ENCODE measurements at places on chromosomes 2 and 18.

DNA sequence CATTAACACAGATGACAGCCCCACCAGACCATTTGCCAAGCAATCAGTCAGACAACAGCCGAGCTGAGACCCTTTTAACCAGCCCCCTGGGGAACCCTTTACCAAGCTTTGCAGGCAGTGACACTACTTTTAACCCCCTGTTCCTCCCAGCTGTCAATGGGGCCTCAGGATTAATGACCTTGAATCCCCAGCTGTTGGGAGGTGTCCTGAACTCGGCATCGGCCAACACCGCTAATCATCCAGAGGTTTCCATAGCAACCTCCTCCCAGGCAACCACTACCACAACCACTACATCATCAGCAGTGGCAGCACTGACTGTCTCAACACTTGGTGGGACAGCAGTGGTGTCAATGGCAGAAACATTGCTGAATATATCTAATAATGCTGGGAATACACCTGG, 160.9 kb upstream of the EPC2 start:
- DNase-seq, result no peak

DNA sequence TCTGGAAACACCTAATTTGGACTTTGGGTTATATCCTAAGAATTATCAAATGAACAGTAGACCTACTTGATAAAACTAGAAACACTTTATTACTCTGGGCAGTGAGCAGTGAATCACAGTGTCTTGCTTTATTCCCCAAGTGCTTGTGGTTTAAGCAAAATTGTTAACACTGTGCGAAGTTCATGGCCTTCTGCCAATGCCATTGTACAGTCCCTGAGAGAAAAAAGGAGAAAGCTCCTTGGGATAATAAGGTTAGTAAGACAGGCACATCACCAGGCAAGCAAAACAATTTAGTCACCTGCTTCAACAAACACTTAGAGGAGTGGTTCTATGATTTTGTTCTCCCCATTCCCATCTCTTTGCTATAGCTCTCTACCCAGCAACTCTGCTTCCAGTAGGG, 39.8 kb downstream of the ADCYAP1 start:
- no peak for DNase-seq

- DNase-seq, result no peak
These were observed 145.1 kb downstream of the PTGR3 start for GRCh38 chr18:75063615-75064512.

DNA sequence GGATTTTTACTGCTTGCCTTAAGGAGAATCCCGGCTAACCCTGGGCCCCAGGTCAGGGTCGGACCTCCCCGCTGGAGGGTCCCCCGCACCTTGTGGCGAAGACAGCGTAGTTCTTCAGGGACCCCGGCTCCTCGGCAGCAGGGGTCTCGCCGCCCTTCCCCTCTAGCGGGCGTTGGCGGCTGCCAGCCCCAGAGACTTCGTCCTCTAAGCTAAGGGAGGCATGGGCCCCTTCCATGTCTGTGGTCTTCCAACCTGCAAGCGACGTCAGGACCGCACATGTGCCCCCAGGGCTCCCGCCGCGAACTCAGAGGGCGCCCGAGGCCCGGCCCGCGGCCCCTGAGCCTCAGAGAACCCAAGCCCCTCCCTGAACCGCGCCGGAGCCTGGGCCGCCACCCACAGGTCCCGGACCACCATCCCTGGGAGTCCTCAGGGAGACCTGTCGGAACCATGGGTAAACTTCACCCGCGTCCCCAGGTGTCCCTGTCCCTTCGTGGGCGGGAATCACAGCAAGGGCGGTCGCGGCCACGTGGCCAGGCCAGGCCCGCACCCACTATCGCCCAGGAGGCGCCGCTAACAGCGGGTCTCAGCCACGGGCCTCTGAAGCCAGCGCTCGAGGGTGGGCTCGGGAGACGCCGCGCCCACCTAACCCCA, 562 bp downstream of the ANKMY1 start:
- DNase-seq, result no peak

- DNase-seq, result no peak
These were observed 25.3 kb downstream of the RTP5 start for GRCh38 chr2:241894681-241895426.

GRCh38 chr2:119255760-119256581, 32.3 kb downstream of the STEAP3 start:
- DNase-seq, result no peak

GRCh38 chr2:218015586-218016521, 13.1 kb upstream of the TNS1 start:
- peak; percentile 49 for DNase-seq

DNA sequence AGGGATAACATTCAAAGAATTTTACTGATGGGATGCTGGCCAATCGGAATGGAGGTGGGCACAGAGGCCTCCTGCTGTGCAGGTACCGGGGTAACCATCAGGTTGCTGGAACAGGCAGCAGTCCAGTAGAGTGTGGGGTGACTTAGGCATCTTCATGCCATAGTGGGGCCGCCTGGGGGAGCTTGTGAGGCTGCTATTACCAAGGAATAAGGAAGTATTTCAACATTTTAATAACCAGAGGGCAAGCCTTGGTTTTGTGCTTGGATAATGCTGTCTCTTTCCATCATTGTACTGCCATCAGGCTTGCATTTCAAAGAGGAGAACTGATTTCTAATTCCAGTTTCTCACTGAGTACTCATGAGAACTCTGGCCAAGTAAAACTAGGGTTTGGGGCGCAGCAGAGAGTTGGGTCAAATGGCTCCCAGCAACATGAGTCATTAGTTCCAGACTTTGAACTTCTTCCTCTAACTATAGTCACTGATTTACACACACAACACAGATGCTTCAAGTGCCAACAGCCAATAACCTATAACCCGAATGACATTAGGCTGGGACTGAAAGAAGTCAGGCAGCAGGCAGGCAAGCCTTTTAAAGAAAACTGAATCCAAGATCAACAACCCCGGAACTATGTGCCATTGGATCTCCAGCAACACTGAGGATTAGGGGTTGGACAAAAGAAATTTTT, 56.1 kb upstream of the FHL2 start:
- no peak for DNase-seq

DNA sequence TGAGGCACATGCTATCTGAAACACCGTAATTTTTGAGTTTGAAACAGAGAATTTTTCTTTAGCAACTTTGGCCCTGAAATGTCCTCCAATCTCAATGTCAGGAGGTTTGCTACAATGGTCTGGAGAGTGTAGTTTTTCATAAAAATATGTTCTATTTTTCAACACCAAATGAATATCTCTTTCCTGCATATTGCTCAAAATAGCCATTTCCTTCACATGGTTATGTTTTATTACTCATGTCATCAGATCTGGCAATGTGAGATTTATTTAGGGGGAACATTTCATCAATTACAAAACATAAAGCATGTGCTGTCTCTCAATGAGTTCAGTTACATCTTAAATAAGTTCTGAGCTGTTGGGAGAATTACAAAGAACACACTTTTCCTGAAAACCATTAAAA, 871.9 kb upstream of the FSHR start:
- DNase-seq, result no peak

- no peak for DNase-seq
These were observed 21.7 kb downstream of the HDAC4 start for GRCh38 chr2:239378918-239379640.

GRCh38 chr2:20355131-20355530, 4.5 kb upstream of the PUM2 start:
- no peak for DNase-seq

DNA sequence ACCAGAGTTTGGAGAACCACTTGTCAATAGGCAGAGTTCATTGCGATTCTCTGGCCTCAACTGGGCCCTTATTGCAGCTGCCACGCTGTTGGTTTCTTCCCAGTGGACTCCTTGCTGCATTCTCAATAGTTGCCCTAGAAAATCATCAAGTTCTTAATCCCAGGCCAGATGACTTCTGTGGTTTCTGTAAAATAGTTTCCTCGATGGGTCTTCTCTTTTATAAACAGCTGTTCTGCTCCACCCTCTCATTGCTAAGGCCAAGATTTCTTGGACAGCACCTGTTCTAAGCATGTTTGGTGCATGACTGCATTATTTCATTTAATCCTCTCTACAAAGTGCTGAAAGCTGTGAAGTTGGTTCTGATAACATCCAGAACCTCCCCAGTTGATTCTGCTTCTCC, 131.0 kb downstream of the BCL2L11 start:
- DNase-seq, result no peak

- DNase-seq, result no peak
These were observed 41.3 kb downstream of the VPS54 start for GRCh38 chr2:63977904-63978303.

DNA sequence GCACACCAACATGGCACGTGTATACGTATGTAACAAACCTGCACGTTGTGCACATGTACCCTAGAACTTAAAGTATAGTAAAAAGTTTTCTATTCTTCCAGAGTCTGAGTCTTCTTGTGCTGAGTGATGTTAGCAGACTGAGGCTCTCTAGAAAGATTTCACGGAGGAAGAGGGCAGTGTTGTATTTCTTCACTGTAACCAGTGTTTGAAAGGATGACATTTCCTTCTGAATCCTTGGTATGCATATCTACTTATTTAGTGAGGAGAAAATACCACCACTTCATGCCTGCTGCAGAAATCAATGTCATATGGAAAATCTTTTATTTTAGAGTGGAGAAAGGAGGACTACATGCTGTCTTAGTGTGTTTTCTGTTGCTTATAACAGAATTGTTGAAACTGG, 357.1 kb downstream of the CCDC85A start:
- DNase-seq, result no peak
